ENCODE measurements at places on chromosomes 16 and 17.
A peak's percentile ranks its signal among the peaks of the same experiment; 100 is the strongest.

DNA sequence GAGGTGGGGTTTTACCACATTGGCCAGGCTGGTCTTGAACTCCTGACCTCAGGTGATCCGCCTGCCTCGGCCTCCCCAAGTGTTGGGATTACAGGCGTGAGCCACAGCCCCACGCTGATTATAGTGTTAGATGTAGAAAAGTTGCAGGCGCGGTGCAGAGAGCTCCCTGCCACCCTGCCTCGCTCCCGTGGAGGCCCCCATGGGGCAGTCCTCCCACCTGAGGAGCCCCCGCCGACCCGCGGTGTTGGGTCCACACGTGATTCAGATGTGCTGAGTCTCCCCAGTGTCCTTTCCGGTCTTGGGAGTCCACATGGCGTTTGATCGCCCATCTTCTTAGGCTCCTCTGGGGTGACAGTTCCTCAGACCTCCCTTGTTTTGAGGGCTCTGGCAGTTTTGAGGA is 5.2 kb upstream of the RPL13 start:
- DNase-seq: no peak

DNA sequence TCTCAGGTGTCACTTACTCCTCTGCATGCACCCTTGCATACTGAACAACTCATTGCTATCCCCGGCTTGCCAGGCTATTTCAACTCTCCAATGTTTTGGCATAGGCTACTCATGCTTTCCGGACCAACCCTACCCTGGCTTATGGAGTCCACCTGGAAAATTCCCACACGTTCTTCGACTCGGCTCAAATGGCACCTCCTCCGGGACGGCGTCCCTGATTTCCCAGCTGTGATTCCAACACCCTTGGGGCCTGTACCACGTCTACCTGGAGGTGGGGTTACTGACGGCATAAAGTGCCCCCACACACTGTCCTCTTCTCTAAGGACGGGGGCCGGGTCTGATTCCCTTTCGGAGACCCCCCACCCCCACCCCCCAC is 498 bp downstream of the SMYD4 start:
- DNase-seq: peak; percentile 22

DNA sequence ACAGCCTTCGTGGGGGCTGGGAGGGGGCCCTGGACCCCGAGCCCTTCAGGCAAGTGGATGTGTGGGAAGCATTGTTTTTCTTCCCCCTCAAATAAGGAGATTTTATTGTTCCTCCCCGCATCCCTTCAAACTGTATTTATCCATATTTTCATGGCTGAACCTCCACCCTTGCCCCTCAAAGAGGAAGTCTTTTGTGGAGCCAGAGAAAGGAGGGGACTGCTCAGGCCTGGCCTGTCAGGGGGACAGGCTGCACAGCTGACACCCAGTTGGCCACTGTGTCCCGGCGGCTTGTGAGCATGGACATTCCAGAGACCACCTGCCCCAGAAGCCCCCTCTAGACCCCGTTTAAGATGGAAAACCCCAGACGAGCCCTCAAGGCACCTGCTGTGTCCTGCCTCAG is 15.9 kb downstream of the HEXIM2 start:
- no peak for DNase-seq

DNA sequence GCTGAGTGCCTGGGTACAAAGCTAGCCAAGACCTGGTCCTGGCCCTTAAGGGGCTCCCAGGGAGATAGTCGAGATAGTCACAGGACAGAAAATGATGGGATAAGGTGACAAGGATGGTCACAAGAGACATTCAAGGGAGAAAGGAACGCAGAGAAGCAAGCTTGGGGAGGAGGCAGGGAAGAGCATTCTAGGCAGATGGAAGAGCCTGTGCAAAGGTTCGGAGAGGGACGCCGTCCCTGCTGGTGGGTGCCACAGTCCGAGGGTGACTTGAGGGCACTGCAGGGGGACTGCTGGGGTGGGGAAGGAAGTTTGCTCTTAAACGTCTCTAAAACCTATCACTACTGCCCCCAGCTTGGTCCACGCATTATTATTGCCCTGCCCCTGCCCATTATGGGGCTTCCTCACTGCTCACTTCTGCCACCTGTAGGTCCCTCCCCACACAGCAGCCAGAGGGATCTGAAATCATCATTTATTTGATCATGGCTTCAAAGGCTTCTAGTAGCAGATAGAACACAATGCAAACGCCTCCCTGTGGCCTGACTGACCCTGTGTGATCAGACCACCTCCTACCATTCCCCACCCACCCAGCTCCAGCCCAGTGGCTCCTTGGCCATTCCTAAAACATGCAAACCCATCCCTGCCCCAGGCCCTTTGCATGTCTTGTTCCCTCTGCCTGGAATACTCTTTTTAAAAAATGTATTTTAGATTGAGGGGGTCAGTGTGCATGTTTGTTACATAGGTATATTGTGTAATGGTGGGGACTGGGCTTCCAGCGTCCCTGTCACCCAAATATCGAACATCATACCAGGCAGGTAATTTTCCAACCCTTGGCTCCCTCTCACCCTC is 60.3 kb downstream of the RMI2 start:
- DNase-seq: no peak

DNA sequence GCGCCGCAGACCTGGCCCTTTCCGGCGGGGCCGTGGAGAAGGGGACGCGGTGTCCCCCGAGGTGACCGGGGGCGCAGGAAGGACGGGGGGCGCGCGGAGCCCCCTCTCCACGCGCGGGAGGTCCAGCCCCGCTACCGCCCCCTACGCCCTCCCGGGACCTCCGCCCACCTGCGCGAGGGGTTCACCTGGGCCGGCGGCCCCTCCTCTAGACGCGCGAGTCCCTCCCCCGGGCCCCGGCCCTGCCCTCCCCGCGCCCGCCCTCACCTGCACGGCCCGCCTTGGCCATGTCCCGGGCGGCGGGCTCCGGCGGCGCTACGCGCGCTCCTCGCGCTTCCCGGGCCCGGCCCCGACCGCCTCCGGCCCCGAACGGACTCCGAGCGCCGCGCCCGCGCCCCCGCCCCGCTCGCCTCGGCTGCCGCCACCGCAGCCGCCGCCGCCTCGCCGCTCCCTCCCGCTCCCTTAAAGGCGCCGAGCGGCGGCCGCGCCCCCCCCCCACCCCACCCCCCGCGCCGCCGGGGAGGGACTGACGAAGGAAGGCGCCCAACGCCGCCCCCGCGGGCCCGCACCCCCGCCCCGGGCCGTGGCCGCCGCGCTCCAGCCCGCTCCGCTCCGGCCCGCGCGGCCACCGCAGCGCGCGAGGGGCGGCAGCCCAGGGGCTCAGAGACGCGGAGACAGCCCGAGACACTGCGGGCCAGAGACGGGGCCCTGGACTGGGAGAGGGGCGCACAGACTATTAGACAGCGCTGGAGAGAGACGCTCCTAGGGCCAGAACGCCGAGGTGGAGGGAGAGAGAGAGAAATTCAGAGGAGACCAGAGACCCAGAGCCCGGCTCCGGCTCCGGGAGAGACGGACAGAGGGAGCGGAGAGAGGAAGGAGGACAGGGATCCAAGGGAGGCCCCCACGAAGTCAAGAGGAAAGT is at the start of gene PITPNM3:
PITPNM3 (minus strand) TSS at position 435 of the 919 bp plus-strand sequence; CDS start at position 286, 149 bp downstream.
- no peak for DNase-seq

DNA sequence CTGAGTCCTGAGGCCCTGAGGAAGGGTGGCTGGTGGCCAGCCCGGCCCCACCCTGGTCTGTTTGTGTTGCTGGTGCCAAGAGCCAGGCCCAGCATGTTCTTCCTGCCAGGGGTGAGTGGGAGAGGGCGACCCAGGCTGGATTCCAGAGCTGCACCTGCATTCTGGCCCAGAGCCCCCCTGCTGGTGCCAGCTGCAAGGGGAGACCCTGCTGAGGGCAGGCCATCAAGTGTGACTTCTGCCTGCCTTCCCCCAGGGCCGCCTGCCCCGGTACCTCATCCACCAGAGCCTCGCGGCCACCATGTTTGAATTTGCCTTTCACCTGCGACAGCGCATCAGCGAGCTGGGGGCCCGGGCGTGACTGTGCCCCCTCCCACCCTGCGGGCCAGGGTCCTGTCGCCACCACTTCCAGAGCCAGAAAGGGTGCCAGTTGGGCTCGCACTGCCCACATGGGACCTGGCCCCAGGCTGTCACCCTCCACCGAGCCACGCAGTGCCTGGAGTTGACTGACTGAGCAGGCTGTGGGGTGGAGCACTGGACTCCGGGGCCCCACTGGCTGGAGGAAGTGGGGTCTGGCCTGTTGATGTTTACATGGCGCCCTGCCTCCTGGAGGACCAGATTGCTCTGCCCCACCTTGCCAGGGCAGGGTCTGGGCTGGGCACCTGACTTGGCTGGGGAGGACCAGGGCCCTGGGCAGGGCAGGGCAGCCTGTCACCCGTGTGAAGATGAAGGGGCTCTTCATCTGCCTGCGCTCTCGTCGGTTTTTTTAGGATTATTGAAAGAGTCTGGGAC is 2.4 kb upstream of the TCAP start:
- no peak for DNase-seq

DNA sequence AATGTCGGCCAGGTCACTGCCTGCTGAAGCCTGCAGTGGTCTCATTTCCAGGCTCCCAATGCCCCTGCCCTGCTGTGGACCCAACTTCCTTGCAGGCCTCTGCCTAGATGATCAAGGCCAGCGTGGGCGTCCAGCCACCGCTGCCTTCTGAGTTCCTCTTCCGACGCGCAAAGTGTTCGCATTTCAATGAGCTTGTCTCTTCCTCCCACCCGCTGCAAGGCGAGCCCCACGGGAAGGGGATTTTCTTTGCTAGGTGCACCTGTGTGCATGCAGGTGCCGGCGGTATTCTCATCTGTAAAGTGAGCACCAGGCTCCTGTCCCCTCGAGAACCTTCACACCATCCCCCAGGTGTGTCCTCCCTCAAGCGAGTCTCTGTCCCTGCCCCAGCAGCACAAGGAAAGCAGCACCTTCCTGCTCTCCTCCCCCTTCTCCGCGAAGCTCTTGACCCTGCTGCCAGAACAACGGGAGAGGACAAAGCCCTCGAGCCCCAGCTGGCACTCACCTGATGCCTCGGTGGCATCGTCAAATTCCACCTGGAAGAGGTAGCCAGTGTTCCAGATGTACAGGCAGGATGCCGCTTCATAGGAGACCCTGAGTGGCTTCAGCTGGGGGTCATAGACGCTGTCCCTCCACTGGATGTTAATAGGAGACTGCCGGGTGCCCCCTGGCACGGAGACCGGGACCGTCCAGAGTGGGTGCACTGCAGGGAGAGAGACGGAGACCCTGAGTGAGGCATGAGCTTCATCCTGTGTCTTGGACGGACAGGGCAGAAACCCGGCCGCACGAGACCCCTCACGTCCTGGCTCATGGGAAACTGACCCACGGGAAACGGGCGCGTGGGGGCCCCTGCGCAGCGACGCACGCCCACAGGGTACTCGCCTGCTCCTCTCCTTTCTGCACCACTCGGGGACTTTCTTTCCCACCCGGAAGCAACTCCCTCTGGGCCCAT is 9.8 kb downstream of the CA5A start:
- no peak for DNase-seq

GRCh38 chr17:41739661-41740352 is 5.4 kb upstream of the HAP1 start:
- no peak for DNase-seq

DNA sequence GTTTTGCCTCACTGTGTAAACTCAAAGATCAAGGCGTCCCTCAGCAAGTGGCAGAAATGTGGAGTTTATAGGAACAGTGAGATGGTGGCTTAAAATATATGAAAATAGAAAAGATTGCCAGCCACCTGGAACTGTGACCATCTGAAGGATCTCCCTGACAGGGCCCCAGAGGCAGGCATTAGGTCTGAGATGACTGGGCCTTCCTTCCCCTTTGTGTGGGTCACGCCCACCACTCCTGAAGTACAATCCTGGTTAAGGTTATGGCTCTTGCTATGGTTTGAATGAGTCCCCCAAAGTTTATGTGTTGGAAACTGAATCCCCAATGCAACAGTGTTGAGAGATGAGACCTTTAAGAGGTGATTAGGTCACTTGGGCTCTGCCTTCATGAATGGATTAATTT is 6.4 kb downstream of the ST6GALNAC2 start:
- DNase-seq: no peak

- no peak for DNase-seq
These were observed 33.9 kb downstream of the ZNF652 start for GRCh38 chr17:49327835-49328784.

DNA sequence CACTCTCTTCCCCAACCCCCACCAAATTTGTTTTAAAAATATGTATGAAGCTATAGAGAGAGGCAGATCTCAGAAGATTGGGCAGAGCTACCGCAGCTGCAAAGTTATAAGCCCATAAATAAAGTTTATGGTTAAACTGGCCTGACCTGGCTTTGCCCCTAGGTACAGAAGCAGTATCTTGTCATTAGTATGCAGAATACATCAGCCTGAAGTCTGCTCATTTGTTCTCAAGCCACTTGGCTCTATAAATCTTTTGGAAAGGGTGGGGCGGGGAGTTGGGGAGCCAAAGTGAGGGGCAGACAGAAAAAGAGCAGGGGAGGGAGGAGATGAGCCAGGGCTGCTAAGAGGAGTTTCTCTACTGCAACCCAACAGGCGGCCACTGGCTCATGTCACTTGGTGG is 113.2 kb downstream of the SOX9 start:
- DNase-seq: no peak

DNA sequence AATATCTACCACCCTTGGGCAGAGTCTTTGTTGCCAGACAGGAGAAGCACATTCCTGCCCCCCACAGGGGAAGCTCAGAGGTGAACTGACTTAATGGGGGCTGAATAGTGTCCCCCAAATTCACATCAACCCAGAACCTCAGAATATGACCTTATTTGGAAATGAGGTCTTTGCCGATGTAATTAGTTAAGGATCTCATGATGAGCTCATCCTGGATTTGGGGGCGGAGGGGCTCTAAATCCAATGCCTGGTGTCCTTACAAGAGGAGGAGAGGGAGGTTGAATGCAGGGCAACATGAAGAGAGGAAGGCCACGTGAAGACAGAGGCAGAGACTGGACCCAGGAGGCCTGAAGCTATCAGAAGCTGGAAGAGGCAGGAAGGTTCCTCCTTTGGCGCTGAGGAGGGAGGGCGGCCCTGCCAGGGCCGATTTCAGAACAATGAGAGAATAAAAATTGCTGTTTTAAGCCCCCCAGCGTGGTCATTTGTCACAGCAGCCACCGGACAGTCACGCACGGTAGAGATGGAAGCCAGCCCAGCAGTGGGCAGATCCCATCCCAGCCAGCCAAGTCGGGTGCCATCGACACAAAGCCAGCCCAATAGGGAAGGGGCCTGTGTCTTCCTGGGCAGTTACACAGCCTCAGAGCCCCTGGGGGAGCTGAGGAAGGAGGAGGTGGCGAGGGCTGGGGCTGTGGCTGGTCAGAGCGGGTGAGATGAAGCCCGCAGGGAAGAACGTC is 21.3 kb downstream of the C16orf74 start:
- no peak for DNase-seq

DNA sequence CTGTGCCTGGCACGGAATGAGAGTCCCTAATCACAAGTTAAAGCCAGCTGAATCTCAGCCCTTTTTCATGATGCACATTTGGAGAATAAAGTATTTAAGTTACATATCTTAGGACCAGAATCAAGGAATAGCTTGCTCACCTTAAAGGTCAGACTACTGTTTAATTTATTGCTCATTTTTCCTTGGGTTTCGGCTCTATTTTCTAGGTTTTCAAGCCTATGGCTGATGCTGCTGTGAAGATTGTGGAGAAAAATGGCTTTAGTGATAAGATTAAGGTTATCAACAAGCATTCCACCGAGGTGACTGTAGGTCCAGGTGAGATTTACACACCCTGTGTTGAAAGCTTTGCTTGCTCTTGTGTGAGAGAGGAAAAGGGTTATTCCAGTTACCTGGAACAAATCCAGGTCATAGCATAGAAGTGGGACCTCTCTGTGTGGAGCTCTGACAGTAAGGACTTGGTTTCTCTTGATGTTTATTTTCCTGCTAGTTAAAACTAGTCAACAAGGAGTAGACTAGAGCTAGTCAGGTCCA is 18.1 kb downstream of the PRMT7 start:
- DNase-seq: no peak
